ENCODE measurements at places on chromosomes 7 and 10.
A peak's percentile ranks its signal among the peaks of the same experiment; 100 is the strongest.

DNA sequence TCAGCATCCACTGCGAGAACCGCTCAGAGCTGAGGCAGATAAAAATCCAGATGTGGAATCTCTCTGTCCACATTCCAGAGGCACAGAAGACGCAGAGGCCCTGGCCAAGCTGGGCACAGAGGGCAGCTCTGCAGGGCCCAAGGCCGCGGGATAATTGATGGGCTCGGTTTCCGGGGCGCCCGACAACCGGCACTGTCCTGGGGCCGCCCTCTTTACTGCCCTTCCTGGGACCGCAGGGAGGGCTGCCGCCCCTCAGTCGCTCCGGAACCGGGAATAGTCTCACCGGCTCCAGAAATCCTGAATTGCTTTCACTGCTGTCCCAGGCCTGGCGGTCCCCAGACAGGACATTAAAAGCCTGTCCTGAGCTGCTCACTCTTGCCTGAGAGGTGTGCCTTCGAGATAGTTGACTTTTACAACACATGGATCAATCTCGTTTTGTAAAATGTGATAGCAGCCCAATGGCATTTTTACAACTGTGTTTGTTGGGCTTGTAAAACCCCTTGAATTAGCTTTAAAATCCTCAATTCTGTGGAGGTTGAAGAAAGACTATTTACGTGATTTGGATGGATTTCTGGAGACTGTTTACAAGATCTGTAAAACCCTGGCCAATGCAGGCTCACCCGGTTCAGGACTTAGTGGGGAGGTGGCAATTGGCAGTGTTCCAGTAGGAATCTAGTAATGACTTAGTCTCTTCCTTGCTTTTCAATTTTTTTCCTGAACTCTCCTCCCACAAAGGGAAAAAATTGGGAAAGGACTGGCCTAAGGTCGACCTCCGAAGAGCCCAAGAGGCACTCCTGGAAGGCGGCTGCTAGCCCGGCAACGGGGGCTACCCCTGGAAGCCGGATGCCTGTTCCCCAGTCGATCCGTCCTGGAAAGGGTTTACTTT lies 1.4 kb upstream of the HOXA6 start:
- no peak for DNase-seq

GRCh38 chr10:43132867-43133787 lies 5.1 kb upstream of the CSGALNACT2 start:
- DNase-seq, result no peak

- DNase-seq, result no peak
Measured at GRCh38 chr7:4845740-4846142, 16.1 kb downstream of the PAPOLB start.

DNA sequence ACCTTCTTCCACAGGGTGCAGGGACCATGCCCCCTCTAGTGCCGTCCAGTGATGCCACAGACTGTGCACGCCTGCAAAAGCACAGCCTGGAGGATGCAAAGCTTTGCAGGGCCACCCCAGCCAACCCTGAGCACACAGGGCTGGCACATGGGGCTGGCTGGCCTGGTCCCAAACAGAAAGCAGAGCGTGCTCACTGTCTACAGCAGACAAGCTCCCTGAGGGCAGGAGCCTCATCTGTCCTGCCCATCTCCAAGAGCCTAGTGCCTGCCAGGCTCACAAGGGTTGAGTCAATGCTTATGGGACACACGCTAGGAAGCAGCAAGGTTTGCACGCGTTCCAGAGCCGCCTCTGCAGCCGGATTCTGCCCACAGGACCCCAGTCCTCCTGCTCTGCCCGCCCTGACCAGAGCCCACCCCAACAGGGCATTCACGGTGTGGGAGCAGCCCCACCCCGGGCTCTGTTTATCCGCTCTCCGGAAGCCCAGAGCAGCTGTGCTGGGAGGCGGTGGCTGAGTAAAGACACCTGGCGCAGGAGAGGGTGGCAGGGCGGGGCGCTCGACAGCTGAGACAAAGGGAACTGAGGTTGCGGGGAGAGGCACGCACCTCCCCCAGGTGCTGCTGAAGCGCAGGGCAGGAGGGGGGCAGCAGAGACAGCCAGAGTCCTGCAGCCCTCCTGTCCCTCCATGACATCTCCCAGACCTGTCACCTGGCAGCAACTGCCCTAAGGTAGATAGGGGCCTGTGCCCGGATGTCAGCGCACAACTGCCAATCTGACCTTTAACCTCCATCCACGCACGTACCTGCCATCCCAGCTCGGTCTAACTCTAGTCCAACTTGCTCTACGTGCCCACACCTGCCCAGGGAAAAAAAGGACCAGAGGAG lies 4.3 kb downstream of the KCNH2 start:
- DNase-seq, result no peak

- no peak for DNase-seq
Measured at GRCh38 chr7:73850781-73851207, 8.5 kb upstream of the METTL27 start.

GRCh38 chr7:48244864-48245271 lies 73.6 kb downstream of the ABCA13 start:
- no peak for DNase-seq

- no peak for DNase-seq
Measured at GRCh38 chr10:29369419-29369818, 80.5 kb downstream of the LYZL1 start.

GRCh38 chr10:15150563-15150962 lies 17.9 kb downstream of the NMT2 start:
- DNase-seq, result no peak

DNA sequence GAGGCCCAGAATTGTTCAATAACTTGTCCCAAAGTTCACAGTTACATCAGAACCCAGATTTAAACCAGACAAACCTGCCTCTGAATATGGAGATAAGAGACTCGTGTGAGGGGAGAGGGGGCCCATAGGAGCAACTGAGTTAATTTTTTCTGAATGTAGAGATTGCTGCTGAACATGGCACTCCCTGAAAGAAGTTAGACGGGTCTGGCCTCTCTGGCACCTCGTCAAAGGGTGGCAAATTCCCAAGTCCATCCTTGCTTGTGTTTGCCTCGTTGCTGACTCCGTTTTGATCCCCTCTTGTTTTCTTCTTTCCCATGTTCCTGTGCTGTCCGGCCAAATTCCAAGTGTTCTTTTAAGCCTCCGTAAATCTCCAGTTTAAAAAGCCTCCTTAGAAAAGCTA lies 35.2 kb upstream of the YAE1 start:
- no peak for DNase-seq

GRCh38 chr10:71223347-71224058 lies 11.1 kb downstream of the UNC5B start:
- DNase-seq, result no peak

GRCh38 chr10:5314840-5315239 lies 49.9 kb upstream of the UCN3 start:
- DNase-seq, result no peak

DNA sequence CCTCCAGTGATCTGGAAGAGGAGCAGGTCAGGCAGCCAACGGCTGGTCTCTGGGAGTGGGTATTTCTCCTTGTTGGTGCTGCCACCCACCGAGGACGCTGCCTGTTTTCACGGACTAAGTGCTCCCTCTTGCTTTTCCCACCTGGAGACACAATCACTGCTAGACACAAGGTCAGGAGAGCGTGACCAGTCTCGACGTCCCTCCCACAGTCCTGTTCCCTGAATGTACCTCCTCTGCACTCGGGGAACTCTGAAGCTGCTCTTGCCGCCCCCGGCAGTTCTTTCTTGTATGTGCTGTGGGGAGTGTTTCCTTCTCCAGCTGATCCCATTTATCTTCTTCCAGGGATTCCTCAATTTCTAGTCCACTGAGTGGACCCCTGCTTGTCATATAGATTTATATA lies 89.4 kb downstream of the CYTH3 start:
- no peak for DNase-seq

- no peak for DNase-seq
Measured at GRCh38 chr10:69636626-69637605, 6.9 kb downstream of the FAM241B start.

DNA sequence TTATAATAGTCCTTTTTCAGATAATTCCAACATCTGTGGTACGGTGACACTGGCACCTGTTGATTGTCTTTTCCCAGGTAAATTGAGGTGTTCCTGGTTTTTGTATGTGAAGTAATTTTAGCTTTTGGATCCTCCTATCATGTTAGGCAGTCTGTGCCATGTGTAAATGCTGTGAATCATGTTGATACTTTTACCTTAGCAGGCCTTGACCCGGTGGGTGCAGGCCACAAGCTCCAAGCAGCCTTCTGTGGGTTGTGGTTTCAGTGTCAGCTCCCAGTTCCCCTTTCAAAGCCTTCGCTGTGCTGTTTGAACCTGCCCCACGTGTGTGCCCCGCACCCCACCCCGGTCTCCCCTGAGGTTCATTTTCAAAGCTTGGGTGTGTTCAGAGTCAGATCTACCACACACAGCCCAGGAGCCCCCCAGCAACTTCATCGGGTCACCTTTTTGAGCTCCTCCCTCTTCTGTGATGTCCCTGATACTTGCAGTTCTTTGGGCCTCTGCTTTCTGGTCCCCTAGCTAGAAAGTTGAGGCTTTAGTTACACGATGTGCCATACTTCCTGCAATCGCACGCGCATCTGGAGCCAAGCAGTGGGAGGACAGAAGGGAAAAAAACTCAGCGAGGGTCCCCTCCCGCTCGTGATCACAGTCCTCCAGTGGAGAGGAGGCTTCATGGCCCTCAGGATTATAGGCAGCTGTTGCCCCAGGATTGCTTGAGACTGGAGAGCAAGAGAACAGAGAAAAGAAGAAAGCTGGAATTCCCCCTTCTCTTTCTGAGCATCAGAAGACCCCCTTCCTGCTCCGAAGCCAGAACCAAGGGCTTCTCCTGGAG lies 8.7 kb upstream of the BHLHA15 start:
- peak; percentile 71 for DNase-seq

- DNase-seq, result no peak
Measured at GRCh38 chr10:102147561-102147960, 4.6 kb upstream of the NOLC1 start.

DNA sequence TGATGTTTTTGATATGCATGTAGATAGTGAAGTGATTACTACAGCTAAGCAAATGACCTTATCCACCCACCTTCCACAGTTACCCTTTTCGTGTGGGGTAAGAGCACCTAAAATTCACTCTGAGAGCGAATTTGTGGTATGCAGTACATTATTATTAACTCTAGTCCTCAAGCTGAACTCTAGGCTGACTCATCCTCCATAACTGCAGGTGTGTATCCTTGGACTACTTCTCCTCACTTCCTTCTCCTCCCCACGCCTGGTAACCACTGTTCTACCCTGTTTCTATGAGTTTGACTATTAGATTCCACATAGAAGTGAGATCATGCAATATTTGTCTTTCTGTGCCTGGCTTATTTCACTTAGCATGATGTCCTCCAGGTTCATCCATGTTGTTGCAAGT lies 484.6 kb downstream of the GATA3 start:
- no peak for DNase-seq

DNA sequence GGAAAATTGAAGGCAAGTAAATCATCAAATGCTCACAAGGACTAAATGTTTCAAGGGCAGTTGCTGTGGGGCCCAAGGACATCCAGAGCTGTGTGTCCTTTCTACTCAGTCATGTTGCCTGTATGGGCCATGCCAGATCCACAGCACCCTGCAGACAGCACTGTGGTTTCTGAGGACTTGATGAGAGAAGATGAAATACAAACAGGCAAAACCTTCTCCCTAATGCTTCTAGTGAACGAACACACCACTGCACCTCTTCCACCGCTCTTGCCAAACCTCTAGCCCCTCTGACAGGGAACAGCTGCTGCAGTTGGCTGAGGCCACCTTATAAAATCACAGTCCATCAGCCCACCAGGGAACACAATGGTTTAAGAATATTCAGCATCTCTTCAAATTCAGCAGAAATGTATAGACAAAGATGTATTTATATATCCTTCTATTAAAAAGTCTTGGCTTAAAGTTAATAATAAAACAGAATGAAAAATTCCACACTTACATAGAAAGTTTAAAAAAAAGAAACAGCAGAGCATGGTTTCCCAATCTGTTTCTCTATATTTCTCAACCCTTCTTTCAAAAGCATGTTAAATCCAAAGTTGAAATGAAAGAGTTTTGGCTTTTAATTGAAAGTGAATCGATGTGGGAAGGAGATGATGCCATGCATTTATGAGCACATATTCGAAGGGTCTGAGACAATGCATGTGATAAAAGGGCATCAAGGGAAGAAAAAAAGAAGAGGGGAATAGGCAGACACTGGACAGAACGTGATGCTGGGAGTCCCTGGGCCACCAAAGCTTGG lies 14.0 kb downstream of the CYP3A7 start:
- DNase-seq, result no peak
